ENCODE measurements at places on chromosomes 5 and 9. TPM values are rescaled to one million over a fixed set of nuclear protein-coding genes. Genes with fewer than 3 reads are reported as not detected.

Gene KCNN2
- total RNA-seq, result not detected

GRCh38 chr9:32350682-32351081 lies 33.8 kb upstream of the ACO1 start:
- H3K4me3 ChIP-seq, result no peak overlapping the region
- H3K27ac ChIP-seq, result no peak overlapping the region
- no peak for DNase-seq
- H3K27me3 ChIP-seq, result peaks cover 1% of the 10 kb centered on the region
- H3K4me1 ChIP-seq, result no peaks in the 10 kb centered on the region

Gene SV2C
- total RNA-seq, result 0.10 TPM

GRCh38 chr9:68838245-68838644 lies 133.2 kb downstream of the PIP5K1B start:
- no peaks in the 10 kb centered on the region for H3K36me3 ChIP-seq
- H3K27me3 ChIP-seq, result no peaks in the 10 kb centered on the region
- no peak overlapping the region for H3K27ac ChIP-seq
- no peak for DNase-seq

DNA sequence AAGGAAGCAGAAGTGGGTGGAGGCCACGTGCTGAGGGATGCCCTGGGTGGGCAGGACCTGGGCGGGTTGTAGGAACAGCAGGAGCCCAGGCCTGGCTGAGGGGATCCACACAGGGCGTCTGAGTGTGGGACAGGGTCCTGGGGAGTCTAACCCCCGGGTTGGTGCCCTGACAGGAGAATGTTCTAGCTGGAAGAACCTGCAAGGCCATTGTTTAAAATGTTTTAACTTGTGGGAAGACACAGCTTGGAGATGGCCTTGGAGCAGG lies 33.9 kb upstream of the SUSD3 start:
- no peak for DNase-seq
- no peak overlapping the region for H3K4me3 ChIP-seq
- peaks cover 78% of the 10 kb centered on the region for H3K4me1 ChIP-seq
- H3K36me3 ChIP-seq, result peaks cover 62% of the 10 kb centered on the region
- no peaks in the 10 kb centered on the region for H3K27me3 ChIP-seq

DNA sequence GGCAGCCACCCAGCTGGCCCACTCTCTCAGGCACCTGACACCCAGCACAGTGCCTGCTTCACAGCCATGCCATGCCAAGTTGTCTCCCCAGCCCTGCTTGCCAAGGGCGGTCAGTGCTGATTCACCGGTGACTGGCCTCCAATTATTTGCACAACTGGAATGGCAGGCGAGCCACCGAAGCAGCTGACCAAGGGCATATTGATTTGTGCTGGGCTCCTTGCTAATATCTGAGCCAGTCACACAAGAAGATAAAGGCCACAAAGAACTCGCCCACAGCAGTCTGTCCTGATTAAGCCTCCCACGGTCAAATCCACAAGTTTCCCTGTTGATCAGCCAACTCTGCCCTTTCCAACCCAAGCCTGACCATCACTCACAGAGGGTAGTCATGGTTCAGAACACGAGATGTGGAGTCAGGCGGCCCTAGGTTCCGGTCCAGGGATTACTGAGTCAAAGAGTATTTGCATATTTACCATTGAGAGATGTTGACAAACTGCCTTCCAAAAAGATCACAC lies 6.4 kb upstream of the EEIG1 start:
- no peak overlapping the region for H3K4me3 ChIP-seq
- no peak for DNase-seq
- no peaks in the 10 kb centered on the region for H3K36me3 ChIP-seq
- peaks cover 42% of the 10 kb centered on the region for H3K4me1 ChIP-seq
- no peaks in the 10 kb centered on the region for H3K27me3 ChIP-seq
- no peak overlapping the region for H3K27ac ChIP-seq
